ENCODE measurements at places on chromosomes 13 and 19.

DNA sequence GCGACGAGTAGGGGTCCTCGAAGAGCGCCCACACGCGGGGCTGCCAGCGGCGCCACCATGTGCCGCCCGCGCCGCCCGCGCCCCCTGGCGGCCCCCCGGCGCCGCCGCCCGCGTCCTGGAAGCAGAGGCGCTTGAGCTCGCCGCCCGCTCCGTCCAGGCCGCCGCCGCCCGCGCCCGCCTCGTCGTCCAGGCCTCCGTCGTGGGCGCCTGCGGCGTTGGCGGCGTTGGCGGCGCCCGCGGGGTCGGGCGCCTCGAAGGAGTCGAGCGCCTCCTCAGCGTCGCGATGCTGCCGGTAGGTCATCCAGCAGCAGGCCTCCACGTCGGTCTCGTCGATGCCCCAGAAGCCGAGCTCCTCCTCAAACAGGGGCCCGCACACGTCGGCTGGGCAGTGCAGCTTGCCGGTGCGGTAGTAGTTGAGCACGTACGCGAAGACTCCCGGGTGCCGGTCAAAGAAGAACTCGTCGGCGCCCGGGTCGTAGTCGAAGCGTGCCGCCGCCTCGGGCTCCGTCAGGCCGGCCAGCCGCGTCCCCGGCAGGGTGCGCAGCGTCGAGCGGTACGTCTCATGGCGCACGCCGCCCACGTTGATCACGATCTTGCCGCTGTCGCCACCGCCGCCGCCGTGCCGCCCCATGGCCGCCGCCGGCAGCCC lies 829 bp downstream of the KCNC3 start:
- DNase-seq: no peak

DNA sequence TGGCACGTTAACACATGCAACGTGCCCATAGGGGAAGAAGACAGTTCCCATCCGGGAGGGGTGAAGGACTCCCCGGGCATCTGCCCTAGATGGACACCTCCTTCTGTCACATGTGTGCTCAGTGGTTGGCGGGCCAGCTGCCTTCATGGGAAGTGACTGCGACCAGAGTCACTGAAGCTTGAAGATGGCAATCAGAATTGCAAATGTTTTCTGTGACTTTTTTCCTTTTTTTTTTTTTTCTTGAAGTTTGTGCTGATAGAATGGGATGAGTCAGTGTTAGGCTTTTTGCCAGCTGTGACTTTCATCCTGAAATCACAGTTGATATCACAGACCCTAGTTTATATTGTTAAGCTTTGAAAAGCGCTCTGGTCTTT lies 109.2 kb upstream of the MCF2L start:
- no peak for DNase-seq

GRCh38 chr13:112643759-112644459 lies 45.9 kb upstream of the ATP11A start:
- no peak for DNase-seq

DNA sequence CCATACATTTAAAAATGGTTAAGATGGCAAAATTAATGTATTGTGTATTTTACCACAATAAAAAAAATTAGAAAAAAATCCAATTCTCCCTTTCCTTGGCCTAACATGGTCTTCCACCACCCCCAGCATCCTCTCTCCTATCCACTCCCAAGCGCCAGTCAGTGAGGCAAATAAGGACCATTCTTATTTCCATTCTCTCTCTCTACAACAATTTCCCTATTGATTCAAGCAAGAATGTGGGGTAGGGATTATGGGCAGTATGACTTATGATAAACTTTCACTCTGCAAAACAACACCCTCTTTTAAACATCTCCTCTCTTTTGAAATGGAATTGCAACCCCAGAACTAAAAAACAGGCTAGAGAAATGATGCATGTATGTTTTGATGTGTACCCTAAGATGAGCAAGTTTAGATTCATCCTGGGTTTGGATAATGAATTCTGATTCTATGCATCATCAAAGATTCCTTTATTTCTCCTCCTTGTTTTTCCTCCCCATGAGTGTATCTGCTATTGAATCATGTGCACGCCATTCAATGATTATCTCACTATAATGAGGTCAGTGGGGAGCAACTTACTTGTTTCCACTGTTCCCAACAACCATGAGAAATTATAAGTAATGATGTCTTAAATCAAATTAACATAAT lies 3.5 kb downstream of the STARD13 start:
- no peak for DNase-seq

- DNase-seq: peak; percentile 89
These were observed 1.5 kb downstream of the FOSB start for GRCh38 chr19:45469132-45469944.

GRCh38 chr13:77521194-77521593 lies 14.3 kb upstream of the SCEL start:
- DNase-seq: no peak

DNA sequence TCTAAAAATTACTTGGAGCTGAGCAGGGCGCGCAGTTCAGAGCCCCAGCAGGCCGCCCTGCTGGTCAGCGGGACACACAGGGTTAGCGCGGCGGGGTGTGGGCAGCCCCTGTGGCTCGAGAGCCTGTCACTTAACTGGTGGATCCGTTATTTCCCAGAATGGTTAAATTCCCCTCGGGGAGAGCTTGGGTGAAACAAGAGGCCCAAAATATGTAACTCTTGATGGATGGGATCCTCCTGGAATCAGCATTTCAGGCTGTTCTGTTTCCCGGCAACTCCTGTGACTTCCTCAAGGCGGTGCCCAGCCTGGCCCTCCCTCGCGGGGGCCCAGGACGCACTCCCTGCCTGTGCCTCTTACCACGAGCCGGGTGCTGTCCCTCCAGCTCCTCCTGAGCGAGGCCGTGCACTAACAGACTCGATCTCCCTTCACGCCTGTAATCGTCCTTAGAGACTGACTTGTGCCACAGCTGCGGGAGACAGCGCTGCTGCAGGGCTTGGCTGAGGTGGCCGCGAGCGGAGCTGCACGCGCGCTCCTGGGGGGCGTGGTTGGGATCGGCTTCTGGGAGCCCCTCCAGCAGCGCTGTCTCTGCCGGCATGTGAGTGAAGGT lies 9.7 kb downstream of the PTBP1 start:
- no peak for DNase-seq

DNA sequence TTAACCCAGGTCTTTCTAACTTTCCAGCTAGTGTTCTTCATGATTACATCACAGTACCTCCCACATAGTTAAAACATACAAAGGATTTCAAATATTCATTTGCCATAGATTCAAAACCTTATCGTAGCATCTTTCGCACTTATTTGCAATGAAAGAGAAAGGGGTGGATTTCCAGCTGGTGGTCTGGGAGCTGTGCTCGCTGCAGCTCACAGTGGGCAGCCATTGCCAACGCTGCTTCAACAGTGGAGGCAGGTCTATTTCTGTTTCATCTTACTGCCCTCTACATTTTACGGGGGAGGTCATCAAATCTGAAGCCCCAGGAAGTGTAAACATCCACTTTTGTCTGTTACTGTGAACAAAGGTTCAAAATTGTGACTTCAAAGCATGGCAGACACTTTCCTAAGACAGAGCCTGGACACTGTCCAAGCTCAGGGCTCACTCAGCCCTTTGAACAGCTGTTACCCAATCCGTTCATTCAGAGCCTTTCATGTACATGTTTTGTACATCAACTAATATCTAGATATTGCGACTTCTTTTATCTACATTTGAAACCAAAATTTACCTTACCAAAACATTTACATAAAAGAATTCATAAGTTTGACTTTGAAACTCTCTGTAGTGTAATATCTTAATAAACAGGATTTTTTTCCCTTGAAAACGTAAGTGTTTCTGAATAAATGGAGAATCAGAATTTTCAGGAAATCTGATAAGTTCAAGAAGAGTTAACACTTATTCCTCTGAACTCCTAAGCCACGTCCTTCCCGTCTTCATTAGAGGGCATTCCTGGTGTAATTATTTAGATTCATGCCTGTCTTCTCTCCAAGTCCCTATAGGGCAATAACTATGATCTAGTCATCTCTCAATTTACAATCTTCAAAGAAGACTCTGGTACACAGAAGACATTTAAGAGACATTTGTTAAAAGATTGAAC lies 25.1 kb downstream of the STARD13 start:
- peak; percentile 33 for DNase-seq

DNA sequence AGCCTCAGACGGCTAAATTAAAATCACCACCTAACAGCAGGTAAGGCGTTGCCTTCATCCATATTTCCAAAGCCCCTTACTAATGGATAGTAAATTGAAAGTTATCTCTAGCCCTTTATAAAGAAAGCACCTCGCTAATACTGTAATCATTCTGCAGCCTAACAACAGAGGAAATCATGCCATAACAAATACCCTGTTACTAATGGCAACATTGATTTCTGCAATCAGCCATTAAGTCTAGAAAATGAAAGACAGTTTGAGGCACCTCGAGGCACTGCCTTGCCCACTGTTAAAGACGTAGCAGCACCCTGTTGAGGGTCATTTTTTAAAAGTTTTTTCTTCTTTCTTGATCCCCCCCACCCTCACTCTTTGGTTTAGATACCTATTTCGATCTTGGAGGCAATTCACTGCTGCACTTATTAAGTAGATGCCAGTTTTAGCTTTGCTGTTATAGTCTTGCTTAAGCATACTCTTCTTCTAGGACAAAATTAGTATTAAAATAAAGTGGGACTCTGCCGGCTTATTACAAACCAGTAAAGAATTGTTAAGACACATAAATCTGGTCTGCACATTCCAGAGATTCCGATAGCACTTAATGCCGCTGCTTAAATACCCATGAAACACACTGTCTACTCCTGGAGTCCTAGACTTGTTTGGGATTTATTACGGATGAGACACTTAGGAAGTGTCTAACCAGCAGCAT lies 74.8 kb downstream of the ZNF536 start:
- no peak for DNase-seq

- no peak for DNase-seq
These were observed 16.9 kb upstream of the CLASRP start for GRCh38 chr19:45021971-45022370.

GRCh38 chr13:113283904-113284303 lies 13.1 kb upstream of the LAMP1 start:
- no peak for DNase-seq

DNA sequence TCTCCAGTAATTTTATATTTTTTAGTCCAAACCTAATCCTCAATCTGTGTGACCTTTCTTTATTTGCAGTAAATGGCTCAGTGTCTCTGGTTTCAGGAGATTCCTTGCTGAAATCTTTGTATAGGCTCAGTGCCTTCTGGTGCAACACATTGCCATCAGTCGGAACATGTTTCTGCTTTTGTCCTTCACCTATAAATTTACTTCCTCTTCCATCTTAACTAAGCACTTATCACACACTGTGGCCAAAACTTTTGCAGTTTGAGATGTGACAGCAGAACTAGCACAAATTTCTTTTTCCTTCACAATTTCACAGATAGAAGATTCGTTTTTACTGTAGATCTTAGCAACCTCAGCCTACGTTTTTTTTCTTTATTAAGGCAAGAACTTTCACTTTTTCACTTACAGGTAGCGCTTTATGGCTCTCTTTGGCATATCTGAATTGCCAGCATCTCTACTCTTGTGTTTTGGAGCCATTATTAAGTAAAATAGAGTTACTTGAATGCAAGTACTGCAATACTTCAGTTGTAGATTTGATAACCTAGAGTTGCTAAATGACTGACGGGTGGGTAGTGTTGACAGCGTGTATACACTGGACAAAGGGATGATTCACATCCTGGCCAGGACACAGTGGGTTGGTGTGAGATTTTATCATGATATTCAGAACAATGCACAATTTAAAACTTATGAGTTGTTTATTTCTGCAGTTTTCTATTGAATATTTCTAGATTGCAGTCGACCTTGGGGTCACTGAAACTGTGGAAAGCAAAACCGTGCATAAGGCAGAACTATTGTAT lies 44.3 kb downstream of the NDFIP2 start:
- DNase-seq: no peak

DNA sequence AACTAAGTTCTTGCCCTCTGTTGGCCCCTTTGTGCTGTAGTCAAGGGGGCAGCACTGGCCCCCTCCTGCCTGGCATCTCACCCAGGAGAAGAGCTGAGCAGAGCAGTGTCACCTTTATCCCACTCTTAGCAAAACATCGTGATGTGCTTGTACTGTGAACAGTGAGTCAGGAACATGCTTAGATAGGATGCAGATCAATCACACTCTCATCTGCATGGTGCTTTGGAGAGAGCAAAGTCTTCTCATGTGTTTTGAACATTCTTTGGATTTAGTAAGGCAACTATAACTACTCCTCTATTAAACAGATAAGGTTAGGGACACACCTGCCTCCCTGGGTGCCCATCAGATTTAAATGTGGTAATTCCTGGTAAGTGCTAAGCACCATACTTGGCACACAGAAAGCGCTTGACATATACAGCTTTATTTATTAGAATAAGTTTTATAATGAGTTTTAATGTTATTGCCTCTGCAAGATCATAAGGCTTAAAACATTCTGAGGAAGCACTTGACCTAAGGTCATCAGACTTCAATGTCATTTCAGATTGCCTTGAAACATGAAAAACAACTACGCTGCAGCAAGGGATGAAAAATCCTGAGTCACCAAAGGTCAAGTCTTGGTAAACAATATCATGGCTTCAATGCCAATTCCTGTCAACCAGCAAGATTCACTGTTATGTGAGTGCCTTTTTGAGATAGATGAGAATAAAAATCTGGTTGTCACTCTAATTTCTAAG lies 82.4 kb upstream of the IRS2 start:
- DNase-seq: no peak

DNA sequence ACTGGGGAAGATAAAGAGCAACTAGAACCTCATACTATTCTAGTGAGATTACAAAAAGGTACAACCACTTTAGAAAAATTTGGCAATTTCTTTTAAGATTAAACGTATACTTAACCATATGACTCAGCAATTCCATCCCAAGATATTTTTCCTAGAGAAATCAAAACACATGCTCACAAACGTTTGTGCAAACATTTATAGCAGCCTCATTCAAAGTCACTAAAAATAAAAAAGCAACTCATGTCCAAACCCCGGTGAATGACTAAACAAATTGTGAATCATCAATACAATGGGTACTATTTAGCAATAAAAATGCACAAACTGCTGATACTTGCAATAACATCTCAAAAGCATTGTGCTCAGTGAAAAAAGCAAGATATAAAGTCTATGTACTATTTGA lies 121.5 kb downstream of the FRY start:
- no peak for DNase-seq

GRCh38 chr19:31583148-31583547 lies 233.9 kb upstream of the TSHZ3 start:
- no peak for DNase-seq

- DNase-seq: no peak
These were observed 42.5 kb upstream of the ARGLU1 start for GRCh38 chr13:106610486-106610885.

All from NCI-H1694 treated with DMSO at 0.1 percent for 48 hours (cell line).